NCI-H446 treated with DMSO at 0.1 percent for 48 hours (cell line): ENCODE measurements at places on chromosomes 5 and 9.
A peak's percentile ranks its signal among the peaks of the same experiment; 100 is the strongest.

GRCh38 chr5:172984244-172984953 lies 828 bp downstream of the ATP6V0E1 start:
- DNase-seq = peak; percentile 46

- DNase-seq = no peak
These were observed 104.2 kb downstream of the SEC61B start for GRCh38 chr9:99326112-99326916.

GRCh38 chr5:173531863-173532262 lies 84.6 kb downstream of the BOD1 start:
- no peak for DNase-seq

GRCh38 chr9:114272739-114273431 lies 50.0 kb upstream of the ORM1 start:
- peak; percentile 15 for DNase-seq
